ENCODE measurements at places on chromosomes 4 and X. TPM values are rescaled to one million over a fixed set of nuclear protein-coding genes. Genes with fewer than 3 reads are reported as not detected.

GRCh38 chrX:148417934-148418333 is 82.5 kb upstream of the AFF2 start:
- no peak for DNase-seq

Gene FAM236C
- not detected for total RNA-seq

Gene HSPA4L
- 18.6 TPM for total RNA-seq

GRCh38 chr4:75985116-75985515 is 5.6 kb downstream of the SDAD1 start:
- no peak for DNase-seq

Gene CPE
- 29.3 TPM for total RNA-seq

- no peak for DNase-seq
These were observed 466.0 kb downstream of the INPP4B start for GRCh38 chr4:142380052-142380602.

- DNase-seq = no peak
These were observed 30.1 kb upstream of the PRDX4 start for GRCh38 chrX:23637187-23637586.

- no peak for DNase-seq
These were observed 236.9 kb downstream of the CHIC1 start for GRCh38 chrX:73799888-73800287.

DNA sequence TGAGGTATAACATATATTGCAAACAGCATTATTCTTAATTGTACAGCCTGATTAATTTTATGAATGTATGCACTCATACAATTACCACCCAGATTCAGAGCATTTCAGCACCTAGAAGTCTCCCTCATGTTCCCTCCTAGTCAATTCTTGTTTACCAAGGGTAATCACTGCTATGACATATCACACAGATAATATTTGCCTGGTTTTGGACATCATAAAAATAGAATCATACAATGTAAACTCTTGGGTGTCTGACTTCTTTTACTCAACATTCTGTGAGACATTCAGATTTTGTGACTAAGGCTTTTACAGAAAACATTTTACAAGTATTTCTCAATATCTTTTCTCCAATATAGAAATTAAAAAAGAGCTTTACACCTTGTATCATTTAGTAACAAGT is 66.9 kb downstream of the PTPN13 start:
- no peak for DNase-seq

GRCh38 chrX:2484256-2484655 is 16.5 kb downstream of the DHRSX start:
- DNase-seq = no peak

- DNase-seq = no peak
These were observed 21.3 kb downstream of the ADGRG4 start for GRCh38 chrX:136322064-136322463.

GRCh38 chr4:139651282-139652194 is 14.1 kb upstream of the MGST2 start:
- peak; percentile 77 for DNase-seq

DNA sequence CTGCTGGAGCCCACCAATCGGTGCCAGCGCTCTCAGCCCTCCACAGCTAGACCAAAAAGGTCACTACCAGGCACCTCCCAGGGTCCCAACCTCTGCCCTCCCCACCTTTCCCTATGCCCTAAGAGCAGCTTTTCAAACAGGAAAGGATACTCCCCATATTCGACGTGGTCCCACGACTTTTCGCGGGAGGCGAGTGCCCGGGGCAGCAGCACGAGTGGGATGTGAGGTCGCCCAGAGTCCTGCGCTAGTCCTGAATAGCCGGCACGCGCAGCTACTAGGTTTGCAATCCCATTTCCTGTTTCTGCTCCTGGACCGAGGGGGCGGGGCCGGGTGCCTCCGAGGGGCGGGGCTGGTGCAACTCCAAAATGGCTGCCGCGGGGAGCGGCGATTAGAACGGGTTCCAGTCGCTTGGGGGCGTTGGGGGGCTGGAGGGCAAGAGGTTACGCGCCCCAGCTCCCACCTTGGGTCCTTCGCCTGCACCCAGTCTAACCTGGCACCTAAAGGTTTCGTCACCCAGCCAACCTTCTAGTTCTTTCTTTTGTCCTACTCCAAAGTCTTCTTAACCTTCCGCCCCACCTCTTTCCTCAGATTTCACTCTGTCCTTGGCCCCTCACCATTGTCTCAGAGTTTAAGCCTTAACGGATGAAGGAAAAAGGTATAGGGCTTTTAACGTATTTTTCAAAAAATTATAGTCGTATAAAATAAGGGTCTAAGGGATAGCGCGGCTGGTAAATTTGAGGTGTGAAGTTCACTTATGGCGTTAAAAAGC is 85.0 kb upstream of the TENT5D start:
- DNase-seq = no peak

GRCh38 chrX:19760841-19761512 is 126.4 kb downstream of the SH3KBP1 start:
- DNase-seq = no peak

DNA sequence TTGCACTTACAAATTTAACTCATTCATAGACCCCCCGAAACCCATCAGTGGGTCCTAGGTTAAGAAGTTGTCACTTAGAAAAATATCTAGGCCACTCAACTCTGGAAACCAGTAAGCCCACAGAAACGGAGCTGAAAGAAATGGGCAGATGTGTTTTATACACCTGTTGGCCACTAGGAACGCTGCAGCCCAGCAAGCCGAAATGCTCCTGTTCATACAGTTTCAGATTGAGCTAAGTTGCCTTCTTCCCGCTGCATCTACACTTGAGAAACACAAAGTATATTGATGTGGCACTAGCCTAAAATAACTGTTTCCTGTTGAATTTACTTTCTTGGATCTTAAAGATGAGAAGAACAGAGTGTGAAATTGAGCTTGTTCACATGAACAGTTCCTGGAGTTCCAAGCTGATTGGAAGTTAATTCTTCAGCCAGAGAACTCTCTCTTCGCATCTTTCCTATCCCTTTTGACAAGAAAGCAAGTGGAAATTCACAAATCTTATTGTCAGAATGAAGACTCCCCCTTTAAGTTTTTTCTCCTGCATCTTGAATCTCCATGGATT is 174.1 kb downstream of the RBMX2 start:
- peak; percentile 6 for DNase-seq

Gene SORBS2
- total RNA-seq = 0.34 TPM

DNA sequence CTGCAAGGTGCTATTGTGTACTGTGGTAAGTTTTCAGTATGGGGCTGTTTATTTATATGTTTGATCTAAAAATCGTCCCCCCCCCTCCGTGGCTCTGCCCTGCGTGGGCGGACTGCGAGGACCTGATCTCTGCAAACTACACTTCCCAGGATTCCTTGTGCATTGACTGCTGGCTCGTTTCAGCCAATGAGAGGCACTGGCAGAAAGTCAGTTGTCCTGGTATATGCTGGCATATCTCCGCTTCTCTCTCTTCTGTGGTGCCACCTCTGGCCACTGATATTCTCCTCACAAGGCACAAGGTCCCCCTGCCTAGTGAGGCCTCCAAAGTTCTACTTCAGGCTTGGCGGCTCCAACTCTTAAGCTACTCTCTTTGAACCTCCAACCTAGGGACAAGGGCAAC is 168.8 kb upstream of the ZFP42 start:
- peak; percentile 40 for DNase-seq

GRCh38 chr4:11038926-11039325 is 354.4 kb upstream of the CLNK start:
- no peak for DNase-seq

DNA sequence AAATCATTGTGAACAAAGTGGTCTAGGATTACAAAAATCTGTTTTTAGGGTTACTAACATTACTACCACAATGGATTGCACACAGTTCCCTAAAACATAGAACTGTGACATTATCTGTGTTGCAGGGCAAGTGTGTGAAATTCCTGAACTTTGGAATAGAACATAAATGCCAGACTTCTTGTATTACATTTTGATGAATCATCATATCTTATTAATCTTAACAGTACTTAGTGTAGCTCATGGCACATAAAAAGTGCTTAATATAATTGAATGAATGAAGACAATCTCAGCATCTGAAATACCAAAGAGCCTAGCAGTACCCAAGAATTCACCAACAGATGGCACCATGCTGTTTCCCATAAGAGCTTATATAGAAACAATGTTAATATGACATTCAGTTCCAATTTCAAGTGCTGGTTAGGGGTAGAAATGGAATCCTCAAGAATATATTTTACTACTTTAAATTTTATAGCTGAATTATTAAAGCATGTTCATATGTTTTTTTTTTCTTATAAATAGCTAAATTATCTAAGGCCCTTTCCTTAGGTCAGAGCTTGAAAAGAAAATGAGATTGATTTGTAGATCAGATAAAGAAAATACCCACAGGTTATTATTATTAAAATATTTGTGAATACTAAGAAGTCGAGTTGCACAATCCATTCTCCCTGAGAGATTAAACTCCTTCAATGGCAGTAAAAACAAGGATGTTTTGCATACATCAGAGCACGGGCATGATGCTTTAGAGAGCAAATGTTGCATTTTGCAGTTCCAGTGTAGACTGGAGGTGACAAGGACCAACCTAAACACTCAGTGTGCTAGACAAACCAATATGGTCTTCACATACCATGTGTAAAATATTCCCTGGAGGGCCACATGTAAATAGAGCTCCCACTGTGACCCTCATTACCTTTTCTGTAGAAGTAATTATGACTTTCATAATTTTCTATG is 25.7 kb upstream of the SHISA3 start:
- peak; percentile 33 for DNase-seq

DNA sequence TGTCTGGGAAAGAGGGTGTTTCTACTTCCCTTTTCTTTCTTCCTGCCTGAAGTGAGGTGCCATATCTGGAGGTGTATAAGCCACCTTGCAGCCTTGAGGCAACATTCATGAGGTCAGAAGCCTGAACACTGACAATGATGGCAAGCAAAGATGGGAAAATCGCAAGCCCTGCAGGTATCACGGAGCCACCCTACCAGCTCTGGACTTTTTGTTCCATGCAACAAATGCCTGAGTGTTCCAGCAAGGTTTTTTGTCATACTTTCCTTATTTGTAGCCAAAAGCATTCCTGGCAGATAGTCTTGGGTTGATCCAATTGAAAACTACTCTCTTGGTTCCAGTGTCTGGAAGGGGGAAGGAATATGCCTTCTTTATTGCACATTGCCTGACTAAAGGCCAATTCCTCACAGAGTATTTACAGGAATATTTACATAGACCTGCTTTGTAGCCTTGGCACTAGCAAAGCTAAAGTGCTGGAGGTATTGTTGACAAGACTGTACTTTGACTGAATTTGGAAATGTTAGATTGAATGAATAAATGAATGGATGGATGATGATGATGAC is 14.4 kb upstream of the SOD3 start:
- no peak for DNase-seq

Gene TMPRSS11E
- not detected for total RNA-seq

GRCh38 chr4:3226467-3226866 is 22.5 kb upstream of the MSANTD1 start:
- DNase-seq = no peak

Gene KCND1
- 5.5 TPM for total RNA-seq
